Fibroblast of skin of scalp (primary cell): ENCODE measurements at places on chromosomes 2 and 18.

DNA sequence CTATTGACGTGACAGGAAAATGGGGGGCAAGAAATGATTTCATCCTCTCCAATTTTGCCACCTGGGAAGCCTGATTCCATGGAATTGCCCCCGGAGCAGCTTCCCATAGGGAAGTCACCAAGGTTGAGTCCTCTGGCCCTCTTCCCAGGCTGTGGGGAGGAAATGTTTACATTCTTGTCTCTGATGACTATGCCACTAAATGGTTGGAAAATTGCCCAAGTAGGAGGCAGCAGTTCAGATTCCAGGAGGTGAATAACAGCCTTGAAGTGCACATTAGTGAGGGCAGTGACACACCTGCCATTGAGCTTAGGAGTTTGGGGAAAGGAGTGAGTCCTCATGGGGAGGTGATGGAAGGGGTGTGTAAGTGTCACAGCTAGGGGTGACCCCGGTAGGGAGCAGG lies 449.2 kb upstream of the DCC start:
- DNase-seq = peak; percentile 65

GRCh38 chr2:11375689-11376027 lies 31.2 kb upstream of the ROCK2 start:
- no peak for DNase-seq

DNA sequence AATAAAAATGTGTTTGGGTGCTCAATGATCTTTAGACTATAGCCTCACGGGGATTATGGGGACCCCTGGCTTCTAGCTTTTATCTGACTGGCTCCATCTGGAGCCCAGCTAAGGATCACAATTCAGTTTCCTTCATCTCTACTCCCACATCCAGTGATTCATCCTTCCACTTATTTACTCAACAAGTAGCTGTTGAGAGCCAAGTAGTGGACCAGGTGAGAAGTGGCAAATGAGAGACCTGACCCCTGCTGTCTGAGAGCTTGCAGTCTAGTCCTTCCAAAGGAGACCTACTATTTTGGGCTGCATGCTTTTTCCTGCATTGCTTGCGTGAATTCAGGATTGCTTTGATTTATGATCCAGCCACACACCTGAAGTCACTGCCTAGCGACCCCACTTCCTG lies 10.7 kb upstream of the DSG3 start:
- no peak for DNase-seq

DNA sequence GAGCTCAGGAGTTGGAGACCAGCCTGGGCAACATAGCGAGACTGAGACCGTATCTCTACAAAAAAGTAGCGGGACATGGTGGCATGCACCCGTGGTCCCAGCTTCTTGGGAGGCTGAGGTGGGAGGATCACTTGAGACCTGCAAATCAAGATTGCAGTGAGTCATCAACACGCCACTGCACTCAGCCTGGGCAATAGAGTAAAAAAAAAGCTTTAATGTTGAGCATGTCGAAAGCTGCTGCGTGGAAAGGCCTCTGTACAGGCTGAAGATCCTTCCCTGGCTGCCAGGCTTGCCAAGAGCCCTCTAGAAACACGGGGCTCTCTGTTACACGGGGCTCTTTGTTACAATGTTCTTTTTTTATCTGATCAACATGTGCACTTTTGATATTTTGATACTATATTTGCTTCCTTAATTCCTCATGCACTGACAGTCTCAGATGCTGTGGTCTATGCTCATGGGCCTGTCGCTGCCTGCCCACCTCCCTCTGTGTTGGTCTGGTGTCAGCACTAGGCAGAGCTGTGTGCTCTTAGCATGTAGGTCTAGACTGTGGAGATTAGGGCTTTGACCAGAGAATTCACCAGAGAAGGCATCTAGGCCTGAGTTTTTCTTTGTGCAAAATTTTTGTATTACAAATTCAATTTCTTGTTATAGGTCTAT lies 18.7 kb downstream of the CLK1 start:
- no peak for DNase-seq

DNA sequence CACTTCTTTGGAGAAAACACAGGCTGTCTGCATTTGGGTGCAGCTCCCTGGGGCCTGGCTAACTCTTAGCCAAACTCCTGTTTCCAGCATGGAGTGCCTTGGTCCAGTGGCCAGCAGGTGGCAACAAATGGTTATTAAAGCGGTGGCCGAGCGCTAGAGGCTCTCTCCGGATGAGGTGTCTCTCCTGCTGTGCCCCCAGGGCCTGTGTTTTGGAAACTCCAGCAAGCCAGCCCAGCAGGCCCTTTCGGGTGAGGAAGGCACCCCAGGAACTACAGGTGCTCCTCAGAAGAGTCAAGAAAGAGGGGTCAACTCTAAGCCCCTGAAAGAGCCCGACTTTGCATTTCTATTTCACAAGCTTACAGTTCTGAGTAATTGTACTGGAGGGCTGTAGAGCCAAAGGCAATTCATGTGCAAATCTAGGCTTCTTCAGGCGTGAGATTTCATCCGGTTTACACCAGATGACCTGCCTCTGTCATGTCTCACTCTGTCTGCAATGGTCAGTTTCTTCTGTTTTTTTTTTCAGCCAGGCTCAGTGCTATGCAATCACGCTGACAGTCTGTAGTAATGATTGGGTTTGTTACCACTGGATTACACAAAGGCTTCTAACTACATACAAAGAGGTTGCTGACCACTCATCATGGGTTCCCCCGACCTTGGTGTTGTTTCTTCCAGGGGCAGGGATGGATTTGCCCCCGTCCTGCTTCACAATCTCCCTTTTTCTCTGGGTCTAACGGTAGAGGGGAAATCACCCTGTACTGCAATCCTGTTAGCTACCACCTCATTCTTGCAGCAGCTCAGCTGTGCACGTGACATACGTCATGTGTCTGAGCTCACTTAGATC lies 7.6 kb upstream of the CHRNA1 start:
- DNase-seq = peak; percentile 84

DNA sequence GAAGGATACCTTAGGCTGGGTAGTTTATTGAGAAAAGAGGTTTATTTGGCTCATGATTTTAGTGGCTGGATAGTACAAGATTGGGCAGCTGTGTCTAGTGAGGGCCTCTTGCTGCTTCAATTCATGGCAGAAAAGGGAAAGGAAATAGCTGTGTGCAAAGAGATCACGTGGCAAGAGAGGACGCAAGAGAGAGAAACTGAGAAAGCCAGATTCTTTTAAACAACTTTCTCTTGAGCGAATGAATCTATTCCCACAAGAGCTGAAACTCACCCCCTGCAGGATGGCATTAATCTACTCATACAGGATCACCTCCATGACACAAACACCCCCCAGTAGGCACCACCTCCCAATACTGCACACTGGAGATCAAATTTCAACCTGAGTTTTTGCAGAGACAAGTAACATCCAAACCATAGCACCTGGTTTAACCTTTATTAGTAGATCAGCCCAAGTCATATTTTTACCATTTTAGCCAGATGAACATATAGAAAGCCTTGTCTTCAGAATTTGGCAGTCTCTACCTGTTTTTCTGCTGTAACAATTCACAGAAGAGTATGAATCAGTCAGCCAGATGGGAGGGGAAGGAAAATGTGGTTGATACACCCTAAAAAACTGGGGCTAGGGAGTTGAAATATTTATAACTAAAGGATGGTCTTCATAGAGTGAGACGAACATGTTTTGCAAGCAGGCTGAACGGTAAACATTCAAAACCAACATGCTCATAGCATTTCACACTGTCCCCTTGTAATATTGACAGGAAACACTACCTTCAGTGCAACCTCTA lies 73.9 kb upstream of the NCKAP5 start:
- DNase-seq = no peak

- no peak for DNase-seq
Measured at GRCh38 chr2:238247841-238248453, 8.1 kb upstream of the HES6 start.

GRCh38 chr18:57439609-57439968 lies 4.4 kb downstream of the ONECUT2 start:
- no peak for DNase-seq

DNA sequence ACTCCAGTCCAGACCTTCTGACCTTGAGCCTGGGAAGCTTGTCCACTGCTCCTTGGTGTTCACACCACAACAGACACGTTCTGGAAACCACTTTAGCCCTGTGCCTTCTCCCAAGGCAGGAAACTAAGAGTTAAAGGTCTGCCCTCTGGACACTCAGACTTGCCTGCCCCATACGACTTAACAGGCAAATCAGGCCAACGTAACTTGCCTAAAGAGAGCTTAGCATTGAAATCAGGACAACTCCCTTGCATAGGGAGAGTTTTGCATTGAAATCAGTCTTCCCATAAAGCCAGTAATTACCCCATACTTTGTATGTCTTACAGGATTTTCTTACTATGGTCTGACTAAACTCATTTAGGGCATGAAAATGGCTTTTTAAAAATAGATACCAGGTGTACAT lies 18.5 kb downstream of the NFE2L2 start:
- DNase-seq = no peak

DNA sequence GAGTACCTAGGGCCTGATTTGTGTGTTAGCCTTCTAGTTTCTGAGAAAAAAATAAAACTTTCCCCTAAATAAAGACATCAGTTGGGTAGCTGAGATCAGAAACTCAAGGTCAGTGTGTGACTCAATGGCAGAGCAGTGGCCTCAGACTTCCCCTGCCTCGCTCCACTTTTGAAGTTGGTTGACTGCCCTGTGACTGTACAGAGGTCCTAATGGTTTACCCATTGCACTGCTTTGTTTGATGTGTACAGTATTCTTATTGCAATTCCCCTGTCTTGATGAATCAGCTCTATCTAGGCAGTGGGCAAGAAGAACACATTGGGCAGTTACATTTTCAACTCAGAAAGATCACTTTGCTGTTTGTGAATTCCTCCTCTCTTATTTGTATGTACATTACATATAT lies 315.7 kb downstream of the KCNS3 start:
- no peak for DNase-seq

- DNase-seq = no peak
Measured at GRCh38 chr2:197308585-197308984, 2.0 kb downstream of the ANKRD44 start.

DNA sequence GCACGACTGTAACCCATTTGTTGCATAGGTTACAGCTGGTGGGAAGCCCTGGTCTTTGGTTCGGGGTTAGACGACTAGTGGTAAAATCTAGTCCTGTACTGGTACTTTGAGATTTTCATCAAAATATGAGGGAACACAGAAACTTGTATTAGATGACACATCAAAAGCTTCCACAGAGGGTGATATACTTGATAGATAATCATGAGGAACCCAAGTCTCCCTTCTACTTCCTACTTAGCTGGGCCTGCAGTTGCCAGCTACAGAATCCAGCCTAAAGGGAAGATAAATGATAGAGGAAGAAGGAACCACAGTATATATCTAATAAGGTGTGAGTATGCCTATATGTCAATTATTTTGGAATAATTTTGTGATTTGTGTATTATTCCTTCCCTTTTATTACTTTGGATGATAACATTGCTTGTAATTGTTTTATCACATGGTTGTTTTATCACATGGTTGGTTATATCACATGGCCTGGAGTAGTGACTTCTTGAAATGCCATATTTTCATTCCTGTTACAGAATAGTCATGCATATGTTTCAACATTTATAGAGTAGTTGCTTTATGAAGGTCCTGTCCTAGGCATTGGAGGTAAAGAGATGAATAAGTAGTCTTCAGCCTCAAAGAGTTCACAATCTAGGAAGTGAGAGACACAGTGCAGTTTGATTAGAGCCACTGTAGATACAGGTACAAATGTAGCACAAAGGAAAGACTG lies 2.9 kb downstream of the AGPS start:
- no peak for DNase-seq

GRCh38 chr2:186919296-186919695 lies 70.3 kb upstream of the ZSWIM2 start:
- peak; percentile 76 for DNase-seq

- DNase-seq = no peak
Measured at GRCh38 chr18:61697306-61697909, 195.4 kb downstream of the RNF152 start.

GRCh38 chr18:44582456-44582855 lies 98.2 kb upstream of the SETBP1 start:
- DNase-seq = no peak

DNA sequence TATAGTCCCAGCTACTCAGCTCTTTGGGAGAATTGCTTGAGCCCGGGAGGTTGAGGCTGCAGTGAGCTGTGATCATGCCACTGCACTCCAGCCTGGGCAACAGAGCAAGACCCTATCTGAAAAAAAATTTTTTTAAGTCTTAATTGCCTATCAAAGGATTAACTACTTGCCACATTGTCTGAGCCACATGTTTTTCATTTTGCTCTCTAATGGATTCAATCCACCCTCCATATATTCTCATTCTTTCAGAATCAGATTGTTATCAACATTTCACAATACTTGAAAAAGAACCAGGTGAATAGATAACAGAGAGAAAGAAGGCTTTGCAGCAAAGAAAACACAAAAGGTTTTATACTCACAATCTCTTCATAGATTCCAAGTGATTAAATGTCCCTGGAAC lies 61.0 kb downstream of the PXDN start:
- DNase-seq = no peak

DNA sequence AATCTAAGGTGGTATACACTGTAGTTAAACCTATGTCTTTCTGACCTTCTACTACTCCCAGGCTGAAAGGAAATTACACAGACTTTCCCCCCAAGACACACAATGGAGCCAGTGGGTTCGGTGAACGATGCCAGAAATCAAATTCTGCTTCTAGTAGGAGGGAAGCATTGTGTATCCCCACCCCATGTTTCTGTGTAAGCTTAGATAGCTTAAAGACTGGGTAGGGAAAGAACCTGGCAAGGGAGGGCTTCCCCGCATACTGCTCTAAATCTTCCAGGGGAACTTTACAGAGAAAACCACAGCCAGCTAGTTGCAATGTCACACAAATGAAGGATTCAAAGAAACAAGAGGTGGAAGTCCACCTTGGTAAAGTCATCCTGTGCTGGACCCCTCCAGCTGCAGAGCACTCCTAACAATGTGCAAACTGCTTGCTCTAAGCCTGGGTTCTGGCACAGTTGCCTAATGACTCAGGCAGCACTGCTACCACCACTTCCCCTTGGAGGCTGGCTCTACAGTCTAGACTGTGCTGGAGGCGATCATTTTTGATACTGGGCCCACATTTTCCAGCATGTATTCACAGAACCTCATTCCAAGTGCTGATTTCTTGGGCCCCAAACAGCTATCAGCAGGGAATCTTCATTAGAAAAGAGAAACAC lies 47.5 kb downstream of the TRIB2 start:
- DNase-seq = peak; percentile 79

DNA sequence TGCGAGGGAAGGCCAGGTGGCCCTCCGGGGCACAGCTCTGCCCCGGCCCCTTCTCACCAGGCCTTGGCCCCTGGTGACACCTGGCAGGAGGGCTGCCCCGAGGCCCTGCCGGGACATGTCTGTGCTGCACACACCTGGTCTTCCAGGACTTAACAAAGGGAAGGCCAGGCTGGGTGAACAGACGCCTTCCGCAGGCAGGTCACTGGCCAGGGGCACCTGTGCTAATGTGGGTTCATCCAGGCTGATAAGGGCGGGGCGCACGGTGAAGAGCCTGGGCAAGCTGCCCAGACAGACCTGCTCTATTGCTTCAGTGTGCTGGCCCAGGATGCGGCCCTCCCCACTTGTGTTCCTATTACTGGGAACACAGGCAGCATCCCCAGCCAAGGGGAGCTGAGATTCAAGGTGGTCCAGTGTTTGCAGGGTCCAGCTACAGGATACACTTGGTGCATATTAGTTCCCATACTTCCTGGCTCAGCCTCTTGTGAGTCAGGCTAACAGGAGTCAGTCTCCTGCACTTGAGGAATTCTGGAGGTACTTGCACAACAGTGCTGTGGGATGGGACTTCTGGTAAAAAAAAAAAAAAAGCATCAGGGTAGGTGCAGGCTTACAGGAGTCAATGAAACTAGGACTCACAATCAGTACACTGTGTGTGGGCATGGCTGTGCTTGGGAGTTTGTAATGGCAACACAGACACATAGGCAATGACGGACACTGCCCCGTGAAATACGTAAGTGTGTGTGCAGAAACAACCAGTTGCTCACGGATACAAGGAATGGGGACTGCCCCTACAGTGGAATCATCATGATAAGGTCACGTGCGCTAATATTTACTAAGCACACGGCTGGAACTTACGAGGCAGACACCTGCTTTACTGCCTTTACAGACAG lies 261.4 kb downstream of the TWIST2 start:
- DNase-seq = no peak
